Stimulated activated CD8-positive, alpha-beta memory T cell treated with anti-CD3 and anti-CD28 coated beads, Interleukin-15, amount 100 ng/mL, for 4 hours (primary cell): ENCODE measurements at places on chromosomes 7 and 10.

DNA sequence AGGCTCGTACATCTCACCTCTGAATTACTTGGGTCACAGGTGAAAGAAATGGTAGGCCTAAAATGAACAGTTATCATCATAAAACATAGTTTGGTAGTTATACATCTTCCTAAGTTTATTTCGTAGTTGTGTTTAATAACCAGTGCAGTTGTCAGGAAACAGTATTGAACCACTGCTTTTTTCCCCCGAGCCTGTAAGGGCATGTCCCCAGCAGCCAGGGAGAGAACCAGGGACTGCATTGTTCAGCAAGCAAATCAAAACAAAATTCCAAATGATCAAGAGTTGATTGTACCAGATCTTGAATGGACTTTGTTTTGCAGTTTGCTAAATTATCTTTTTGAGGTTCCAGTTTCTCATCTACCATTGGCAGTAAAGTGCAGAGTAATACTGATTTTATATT is 2.4 kb downstream of the EIF4H start:
- DNase-seq, result no peak

DNA sequence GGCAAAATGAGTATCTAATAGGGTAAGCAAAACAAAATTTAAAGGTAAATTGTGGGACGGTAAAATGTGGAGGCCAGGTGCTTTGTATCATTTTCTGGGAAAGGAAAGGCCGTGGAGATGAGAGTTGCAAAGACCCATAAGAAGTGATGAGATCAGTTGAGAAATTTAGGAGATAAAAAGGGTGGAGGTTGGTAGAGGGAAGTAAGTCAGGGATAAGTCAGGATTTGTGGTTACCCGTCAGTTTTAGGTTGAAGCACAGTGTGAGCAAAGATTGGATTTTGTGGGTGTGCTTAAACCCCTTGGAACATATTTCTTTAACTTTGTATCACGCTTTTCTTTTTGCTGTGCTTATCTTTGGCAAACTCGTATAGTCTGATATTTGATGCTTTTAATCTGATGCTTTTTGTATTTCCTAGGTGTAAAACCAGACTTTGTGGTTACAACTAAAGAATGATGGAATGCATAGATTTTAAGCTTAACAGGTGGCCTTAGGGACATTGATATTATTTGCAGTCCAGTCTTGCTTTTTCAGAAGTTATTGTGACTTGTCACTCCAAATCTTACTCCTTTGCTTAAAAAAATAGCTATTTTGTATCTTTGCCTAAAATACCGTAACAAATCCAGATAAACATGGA is 1.2 kb downstream of the BTRC start:
- no peak for DNase-seq

GRCh38 chr7:25831831-25832411 is 320.1 kb upstream of the NFE2L3 start:
- DNase-seq, result no peak

GRCh38 chr7:2082139-2082998 is 150.4 kb downstream of the MAD1L1 start:
- no peak for DNase-seq

- no peak for DNase-seq
Measured at GRCh38 chr7:130393841-130394411, 13.6 kb downstream of the CPA1 start.

GRCh38 chr10:124837687-124838086 is 36.1 kb downstream of the ABRAXAS2 start:
- DNase-seq, result no peak

GRCh38 chr7:55374213-55374612 is 9.1 kb downstream of the LANCL2 start:
- DNase-seq, result no peak

- DNase-seq, result no peak
Measured at GRCh38 chr10:77892021-77892739, 34.4 kb downstream of the DLG5 start.

- no peak for DNase-seq
Measured at GRCh38 chr7:50182759-50183158, 89.7 kb upstream of the ZPBP start.

- DNase-seq, result no peak
Measured at GRCh38 chr10:17244700-17245365, 16.8 kb downstream of the VIM start.

DNA sequence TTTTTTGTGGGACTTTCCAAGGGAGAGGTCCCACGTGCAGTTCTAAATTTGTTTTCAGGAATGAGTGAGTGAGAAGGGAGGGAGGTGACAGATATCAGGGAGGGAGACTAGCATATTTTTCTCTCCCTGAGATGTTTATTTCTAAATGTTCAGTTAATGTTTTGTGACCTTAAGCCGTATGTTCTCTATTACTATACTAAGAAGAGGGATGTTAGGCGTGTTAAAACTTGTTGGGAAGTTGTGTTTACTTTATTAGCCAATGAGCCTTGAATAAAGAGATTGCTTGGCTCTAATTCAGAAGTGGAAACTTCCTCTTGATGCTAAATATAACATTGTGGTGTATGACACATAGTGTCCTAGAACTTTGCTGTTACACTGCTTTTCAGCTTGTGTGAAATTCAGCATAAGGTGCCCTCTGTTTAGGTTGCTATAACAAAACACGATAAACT is 37.3 kb downstream of the DNAH11 start:
- DNase-seq, result no peak

DNA sequence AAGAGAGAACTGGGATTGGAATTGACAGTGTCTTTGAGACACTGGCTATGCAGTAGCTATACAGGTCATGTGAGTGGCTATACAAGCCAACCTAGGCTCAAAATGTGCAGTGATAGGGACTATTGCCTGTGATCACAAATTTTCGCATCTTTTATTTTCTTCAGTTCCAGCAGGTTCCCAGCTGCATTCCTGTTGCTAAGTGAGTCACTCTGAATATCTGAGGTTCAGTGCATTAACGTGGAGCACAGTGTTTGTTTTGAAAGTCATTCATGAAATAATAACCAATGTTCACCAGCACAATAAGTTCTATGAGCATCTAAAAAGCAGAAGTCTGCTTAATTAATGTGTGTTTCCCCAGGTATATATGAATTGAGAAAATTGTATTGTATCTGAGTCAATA is 1236.0 kb upstream of the CELF2 start:
- DNase-seq, result no peak

DNA sequence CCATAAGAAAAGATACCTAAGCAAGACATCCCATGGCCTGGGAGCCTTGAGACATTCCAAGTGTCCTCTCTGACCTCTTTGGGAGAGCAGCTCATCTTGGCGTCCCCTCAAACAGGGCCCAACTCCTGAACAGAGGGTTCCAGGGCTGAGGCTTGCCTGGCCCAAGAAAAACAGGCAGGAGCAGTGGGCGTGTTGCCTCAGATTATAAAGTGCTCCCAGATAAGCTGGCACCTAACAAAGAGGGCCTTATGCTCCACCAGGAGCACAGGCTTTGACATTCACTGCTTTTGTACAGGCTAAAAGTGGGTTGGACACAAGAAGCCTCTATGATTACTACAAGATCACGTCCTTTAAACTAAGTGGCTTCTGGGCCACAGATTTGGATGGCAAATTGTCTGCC is 193.1 kb downstream of the FGFR2 start:
- DNase-seq, result no peak

DNA sequence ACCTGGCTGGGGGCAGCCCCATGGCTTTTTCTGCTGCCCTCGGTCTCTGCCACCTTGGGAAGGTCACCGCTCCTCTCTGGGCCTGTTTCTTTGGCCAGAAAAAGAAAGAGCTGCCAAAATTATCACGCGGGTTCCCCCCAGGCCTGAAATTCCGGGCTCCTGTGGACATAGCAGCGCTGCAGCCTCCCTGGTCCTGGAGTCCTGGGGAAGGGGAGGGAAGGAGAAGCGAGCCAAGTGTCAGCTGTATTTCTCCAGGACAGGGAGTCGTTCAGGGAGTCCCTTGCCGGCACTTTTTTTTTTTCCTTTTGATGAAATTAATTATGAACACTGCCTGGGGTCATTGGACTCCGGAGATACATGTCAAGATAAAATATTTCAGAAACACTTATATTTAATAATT is 152.3 kb upstream of the GPR26 start:
- no peak for DNase-seq

DNA sequence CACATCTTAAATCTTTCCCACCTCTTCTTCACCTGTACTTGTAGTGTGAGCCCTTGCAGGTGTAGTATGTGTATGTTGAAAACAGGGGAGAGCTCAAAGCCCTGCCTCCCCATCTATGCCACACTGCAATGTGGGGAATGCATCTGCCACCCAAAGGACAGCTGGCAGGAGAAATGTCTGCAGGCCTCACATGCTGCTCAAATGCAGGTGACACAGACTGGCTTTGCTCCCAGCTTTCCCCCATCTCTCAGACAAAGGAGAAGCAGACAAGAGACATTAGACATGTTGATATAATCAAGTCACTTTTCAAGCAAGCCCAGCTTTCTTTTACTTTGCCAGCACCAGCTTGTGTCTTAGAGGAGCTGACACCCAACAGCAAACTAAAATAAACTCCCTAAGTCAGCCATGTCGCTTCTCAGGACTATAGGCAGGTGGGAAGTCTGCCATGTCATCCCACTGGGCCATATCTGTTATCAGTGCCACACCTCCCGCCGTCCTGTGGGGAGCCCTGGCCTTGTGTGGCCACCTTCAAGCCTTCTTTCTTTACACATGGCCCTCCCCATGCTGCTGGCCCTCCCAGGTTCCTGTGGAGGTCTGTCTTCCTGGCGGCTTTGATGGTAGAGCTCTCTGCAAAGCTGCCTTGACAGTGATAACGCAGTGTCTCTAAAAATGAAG is 102.1 kb downstream of the CXCL12 start:
- no peak for DNase-seq

GRCh38 chr10:102868911-102869257 is 386 bp upstream of the AS3MT start:
- no peak for DNase-seq

- no peak for DNase-seq
Measured at GRCh38 chr10:43237631-43238446, 29.0 kb downstream of the RASGEF1A start.

GRCh38 chr7:142800699-142801260 is 30.0 kb downstream of the PRSS2 start:
- DNase-seq, result no peak

GRCh38 chr10:110208614-110209453 is 1.4 kb downstream of the MXI1 start:
- no peak for DNase-seq

DNA sequence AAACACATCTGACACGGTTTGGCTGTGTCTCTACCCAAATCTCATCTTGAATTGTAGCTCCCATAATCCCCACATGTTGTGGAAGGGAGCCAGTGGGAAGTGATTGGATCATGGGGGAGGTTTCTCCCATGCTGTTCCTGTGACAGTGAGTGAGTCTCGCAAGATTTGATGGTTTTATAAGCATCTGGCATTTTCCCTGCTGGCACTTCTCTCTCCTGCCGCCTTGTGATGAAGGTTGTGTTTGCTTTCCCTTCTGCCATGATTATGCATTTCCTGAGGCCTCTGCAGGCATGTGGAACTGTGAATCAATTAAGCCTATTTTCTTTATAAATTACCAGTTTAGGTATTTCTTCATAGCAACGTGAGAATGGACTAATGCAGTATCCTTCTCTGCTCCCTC is 5.9 kb upstream of the HTR5A start:
- no peak for DNase-seq

- DNase-seq, result no peak
Measured at GRCh38 chr7:117250801-117251200, 72.1 kb downstream of the WNT2 start.
